ENCODE measurements at places on chromosomes 4 and X.

DNA sequence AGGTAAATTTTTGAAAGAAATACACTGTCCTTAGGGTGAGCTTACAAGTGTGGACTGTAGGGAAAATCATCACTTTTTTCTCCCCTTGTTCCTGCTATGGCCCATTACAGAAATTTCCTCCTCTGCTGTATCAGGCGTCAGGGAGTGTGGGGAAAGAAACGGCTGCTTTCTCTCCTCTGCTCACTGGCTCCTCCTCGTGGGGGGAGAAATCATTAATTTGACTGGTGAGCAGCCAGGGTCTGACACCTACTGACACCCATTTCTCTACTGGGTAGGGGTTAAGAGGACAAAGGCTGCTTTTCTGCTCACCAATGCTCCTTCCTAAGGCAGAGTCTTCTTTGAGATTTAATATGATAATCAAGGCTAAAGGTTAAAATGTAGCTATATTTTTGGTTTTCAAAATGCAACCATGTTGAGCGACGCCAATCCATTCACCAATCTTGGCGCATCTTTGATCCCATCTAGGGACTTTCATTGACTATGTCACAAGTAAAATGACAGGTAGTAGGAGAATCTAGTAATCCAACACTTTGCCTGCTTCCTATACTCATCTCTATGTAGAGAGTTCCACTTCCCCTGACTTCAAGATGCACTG, 25.1 kb downstream of the SETD7 start:
- DNase-seq: peak; percentile 23

- DNase-seq: no peak
Observed at GRCh38 chr4:34636623-34637022, 1607.7 kb downstream of the ARAP2 start.

- DNase-seq: no peak
Observed at GRCh38 chrX:22650691-22651090, 349.1 kb upstream of the DDX53 start.

DNA sequence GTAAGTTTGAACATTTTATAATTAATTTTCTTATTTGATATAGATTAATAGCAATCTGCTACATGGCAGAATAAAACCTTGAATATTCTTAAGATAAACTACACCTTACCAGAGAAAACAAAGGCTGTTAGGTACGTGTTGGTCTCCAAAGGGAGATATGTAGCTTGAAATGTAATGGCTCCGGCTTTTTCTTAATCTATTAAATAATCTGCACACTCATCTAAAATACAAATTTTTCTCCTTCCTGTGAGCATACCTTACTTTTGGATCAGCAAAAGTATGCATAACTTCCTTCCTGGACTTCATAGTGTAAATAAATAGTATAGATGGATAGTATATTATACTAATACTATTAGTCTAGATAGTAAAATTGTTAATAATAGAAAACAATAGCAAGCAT, 141.3 kb downstream of the JADE1 start:
- DNase-seq: no peak

GRCh38 chr4:68658672-68659071, 11.8 kb downstream of the UGT2B15 start:
- DNase-seq: no peak

- no peak for DNase-seq
Observed at GRCh38 chr4:120736312-120736711, 186.2 kb downstream of the PRDM5 start.

GRCh38 chrX:131675596-131676194, 131.8 kb downstream of the OR13H1 start:
- peak; percentile 3 for DNase-seq

- no peak for DNase-seq
Observed at GRCh38 chr4:181820553-181820952, 422.6 kb upstream of the TENM3 start.

DNA sequence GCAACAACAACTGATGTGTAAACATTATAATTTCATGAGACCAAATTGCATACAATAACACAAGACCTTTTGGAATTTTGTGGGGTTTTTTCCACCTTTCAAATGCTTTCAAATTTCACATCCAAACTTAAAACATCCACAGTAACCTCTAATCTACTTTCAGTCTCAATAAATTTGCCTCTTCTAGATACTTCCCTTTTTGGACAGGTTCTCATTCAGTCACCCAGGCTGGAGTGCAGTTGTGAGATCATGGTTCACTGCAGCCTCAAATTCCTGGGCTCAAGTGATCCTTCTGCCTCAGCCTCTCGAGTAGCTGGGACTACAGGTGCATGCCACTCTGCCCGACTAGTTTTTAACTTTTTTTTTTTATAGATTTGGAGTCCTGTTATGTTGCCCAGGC, 556.6 kb downstream of the NLGN4X start:
- no peak for DNase-seq

All from fibroblast of lung (primary cell).